Fibroblast of skin of abdomen (primary cell): ENCODE measurements at places on chromosomes 16 and 17.

- no peak for DNase-seq
Observed at GRCh38 chr17:57379895-57380434, 123.6 kb downstream of the MSI2 start.

GRCh38 chr16:17227278-17227677 is 243.5 kb downstream of the XYLT1 start:
- DNase-seq, result no peak

DNA sequence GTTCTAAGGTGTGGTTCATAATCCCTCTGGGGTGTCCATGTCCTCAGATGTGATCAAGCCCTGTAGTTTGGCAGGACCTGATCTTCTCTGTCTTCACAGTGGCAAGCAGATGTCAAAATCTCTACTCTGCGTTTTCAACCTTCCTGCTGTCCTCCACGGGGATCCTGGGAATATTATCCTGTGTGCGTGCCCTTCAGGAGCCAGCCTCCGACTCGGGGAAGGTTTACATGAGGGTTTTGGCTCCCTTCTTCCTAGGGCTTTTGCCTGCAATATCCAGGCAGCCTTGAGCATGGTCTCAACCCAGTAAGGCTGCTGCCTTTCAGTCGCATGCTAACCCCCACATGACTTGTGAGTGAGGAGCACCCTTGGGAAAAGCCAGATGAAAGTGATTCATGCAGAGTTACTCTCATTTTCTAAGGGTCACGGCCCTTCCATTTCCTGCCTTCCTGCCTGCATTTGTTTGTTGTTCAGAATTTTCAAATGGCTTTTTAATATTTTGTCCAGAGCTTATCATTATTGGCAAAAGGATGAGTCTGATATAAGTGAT is 202.2 kb upstream of the CHMP6 start:
- peak; percentile 87 for DNase-seq

GRCh38 chr17:75650874-75651273 is 16.1 kb downstream of the RECQL5 start:
- no peak for DNase-seq

DNA sequence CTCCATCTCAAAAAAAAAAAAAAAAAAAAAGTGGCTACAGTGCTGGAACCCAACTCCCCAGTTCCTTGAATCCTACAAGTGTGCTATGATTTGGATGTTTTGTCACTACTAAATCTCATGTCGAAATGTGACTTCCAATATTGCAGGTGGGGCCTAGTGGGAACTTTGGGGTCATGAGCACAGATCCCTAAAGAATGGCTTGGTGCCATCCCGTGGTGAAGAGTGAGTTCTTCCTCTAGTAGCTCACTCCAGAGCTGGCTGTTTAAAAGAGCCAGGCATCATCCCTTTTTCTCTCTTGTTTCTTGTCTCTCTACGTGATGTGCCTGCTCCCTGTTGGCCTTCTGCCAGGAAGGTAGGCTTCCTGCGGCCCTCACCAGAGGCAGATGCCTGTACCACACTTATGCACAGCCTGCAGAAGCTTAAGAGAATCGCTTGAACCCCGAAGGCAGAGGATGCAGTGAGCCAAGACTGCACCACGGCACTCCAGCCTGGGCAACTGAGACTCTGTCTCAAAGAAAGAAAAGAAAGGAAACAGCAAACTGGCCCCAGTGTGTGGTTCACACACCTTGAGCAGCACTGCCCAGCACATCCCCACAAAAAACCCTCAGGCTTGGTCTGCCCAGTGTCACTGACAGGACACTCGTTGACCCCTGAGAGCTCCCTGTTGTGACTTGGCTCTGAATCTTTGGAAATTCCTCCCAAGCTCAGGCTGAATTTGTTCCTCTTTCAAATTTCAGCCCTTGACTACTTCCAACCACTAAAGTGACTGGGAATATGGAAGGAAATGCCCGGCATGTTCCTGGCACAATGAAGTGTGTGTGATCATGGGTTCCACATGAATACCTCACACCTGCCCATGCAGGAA is 3.1 kb downstream of the MT1E start:
- no peak for DNase-seq
